ENCODE measurements at places on chromosomes 3 and 15.

GRCh38 chr3:168262887-168263286 lies 167.2 kb upstream of the GOLIM4 start:
- DNase-seq: no peak

GRCh38 chr15:70198441-70199123 lies 100.9 kb upstream of the TLE3 start:
- DNase-seq: no peak

DNA sequence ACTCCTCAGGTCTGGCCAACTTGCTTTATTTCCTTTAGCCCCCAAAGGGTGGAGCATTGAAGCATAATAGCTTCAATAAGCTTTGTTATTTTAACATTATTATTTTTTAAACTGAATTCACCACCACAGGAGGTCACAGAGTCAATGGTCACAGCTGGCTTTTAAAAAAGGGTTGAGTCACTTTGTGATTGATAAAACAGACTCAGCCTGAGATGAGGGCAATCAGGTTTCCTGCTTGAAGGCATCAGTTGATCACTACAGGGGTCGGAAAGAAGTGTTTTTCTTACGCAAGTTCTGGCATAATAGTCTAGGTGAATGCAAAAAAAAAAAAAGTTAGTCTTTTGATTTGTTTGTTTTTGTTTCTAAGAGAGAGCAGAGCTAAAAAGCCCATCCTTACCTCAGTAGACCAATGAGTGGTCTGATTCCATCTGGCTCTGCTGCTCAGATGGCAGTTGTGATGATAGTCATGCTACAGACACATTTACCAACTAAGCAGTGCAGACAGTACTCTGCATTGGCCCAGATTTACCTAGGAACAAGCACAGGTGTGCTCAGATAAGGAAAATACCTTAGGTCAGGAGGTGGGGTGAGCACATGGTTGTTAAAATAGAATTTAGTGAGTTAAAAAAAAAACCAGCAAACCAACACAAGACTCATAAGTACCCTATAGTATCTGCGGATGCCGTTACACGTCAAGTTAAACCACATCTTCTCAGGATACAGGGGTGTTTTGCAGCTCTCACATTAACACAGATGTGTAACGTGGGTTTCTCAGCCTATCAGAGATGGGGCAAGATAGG lies 22.6 kb downstream of the ZNF80 start:
- no peak for DNase-seq

- DNase-seq: no peak
Measured at GRCh38 chr3:83140983-83141382, 1379.5 kb upstream of the GBE1 start.

DNA sequence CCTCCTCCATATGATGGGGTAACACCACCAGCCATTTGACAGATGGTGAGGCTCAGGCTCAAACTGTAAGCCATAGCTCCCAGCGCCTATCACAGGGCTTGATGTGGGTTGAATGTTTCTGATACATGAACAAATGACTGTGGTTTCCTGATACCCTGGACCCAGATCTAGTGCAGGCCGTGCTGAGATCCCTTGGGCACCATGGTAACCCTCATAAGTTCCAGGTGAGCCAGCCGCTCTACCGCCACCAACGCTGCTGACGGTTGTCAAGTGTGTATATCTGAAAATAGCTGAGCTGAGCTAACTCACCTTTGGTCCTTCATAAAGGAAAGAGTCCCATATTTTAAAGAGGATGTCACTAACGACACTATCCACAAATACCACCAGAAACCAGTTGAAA lies 74.5 kb downstream of the TBC1D2B start:
- no peak for DNase-seq

DNA sequence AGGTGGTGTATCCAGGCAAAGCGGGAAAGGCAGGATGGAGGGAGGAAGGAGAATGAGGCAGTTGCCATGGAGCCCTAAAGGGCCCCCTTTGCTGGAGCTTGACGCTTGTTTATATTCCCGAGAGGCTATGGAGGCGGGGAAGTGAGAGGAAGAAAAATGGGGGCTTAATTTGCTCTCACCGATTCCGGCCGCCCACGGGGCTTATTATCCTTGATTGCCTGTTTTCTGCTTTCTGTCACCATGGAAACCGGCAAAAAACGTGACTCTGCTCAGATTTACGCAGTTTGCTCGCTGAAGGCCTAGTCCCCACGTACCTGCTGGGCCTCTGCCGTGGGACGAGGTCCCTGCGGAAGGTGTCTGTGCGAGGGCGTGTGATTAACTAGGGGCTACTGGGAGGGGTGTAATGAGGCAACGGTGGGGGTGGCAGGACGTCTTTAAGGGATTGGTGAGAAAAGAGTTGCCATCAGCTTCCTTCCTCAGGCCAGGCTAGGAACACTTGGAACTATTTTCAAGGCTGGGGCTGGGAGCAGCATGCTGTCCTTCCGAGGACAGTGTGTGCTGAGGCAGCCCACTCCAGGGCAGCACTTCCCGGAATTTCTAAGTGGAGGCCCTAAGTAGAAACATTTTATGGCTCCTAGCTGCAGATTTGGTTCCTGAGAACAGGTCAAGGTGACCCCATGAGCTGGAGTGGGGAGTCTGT lies 110.8 kb upstream of the NDN start:
- DNase-seq: no peak

GRCh38 chr3:124804875-124805274 lies 74.6 kb downstream of the UMPS start:
- DNase-seq: no peak

- DNase-seq: no peak
Measured at GRCh38 chr3:84959470-84960271, 882 bp downstream of the CADM2 start.

DNA sequence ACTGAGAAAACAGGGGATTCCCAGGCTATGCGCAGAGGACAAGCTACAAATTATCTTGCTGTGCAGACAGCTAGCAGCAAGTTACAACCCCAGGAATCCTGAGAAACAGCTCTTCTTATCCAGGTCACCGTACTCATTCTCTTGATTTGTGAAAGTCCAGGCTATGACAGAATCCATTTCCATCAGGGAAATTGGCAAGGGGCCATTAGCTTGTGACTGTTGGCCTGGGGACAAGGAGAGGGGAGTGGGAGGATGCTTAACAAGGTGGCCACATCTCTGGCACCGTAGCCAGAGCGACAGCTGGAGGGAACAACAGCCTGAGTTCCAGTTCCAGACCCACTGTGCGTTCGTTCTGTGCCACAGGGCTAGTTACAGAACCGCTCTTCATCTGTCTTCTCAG lies 44.9 kb upstream of the PLXNA1 start:
- DNase-seq: no peak

- DNase-seq: peak; percentile 82
Measured at GRCh38 chr15:25860885-25861866, 2.0 kb downstream of the ATP10A start.

DNA sequence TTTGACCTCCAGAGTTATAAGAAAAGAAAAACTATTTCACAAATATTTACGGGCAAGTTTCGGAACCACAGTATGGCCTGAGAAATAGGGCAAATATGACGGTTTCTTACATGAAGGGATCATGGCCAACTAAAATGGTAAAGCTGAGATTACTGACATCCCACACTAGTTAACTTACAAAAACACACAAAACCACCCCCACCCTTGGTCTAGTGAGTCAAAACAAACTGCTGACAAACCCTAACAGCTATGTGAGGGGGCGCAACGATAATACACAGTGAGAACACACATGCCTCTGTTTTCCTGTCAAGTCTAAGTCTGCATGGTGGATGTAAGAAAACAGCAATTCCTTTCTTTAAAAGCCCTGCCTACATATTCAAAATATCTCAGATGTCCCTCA lies 32.3 kb downstream of the CBLB start:
- DNase-seq: no peak

- DNase-seq: no peak
Measured at GRCh38 chr3:9866639-9867038, 13.4 kb downstream of the CIDEC start.

DNA sequence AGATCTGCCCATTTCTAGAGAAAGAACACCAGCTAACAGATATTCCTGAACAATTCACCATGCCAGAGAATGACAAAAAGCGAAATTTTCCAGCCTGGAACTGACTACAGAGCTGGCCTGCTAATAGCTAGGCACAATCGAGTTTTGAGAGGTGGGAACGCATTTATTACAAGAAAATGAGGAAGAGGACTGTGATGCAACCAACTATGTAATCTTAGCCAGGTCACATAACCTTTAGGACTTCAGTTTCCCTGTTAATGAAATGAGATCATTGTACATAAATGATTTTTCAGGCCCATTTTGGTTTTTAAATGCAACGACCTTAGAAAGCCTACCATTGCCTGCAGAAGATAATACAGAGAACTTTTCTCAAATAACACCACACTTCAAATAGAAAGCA lies 72.1 kb upstream of the SETMAR start:
- DNase-seq: no peak

GRCh38 chr3:126752303-126753190 lies 48.5 kb downstream of the CHCHD6 start:
- DNase-seq: peak; percentile 81

DNA sequence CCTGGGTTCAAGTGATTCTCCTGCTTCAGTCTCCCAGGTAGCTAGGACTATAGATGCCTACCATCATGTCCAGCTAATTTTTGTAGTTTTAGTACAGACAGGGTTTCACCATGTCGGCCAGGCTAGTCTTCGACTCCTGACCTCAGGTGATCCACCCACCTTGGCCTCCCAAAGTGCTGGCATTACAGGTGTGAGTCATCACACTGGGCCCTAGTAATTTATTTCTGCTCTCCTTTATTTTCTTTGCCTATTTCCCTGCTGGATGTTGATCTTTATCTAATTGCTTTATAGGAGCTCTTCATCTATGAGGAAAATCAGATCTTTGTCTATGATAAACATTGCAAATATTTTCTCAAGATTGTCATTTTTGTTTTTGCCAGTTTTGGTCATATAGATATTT lies 31.7 kb downstream of the UQCC5 start:
- no peak for DNase-seq

DNA sequence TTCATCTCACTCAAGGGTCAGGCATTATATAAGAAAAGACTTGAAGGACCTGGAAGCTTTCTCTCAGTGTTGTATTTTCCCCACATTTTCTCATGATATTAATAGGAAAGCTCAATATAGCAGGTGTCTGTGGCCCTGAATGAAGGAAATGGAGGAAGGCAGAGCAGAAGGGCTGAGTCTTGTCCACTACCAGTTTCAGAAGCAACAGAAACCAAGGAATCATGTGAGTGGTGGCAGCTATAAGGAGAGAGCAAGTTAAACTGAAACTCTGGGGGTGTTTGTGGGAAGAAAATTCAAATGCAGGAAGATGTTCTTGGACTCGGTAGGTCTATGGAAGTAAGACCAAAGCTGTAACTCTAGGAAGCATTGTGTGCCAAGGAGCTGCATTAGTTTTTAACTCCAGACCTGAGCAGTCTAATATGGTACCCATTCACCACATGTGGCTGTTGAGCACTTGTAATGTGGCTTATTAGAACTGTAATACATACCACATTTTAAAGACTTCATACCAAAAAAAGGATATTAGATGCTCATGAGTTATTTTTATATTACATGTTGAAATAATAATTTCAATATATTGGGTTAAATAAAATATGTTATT lies 278.8 kb upstream of the GADL1 start:
- no peak for DNase-seq

DNA sequence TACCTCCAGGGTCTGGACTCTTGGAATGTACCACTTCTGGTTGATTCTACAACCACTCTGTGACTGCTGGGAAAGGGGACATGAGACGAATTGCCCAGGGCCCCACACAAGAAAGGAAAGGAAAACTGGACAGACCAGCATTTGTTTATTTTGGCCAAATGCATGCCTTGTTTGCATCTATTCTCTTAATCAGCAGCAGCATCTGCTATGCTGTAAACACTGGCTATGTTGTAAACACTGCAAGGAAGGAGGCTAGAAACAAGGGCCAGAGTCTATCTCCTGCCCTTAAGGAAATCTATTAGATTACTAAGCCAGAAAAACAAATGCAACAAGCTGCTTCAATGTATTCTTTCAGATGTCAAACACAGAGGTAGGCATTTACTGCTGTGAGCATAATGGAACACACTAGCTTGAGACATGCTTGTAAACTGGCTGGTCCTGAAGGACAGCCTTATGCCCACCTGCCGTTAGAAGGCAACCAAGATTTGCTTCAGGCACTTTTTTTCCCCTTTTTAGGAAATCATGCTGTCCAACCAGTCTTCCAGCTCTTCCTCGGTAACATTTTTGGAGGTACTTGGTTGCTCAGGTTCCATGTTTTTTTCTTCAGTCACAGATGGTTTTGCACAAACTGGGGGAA lies 102.1 kb upstream of the CHRM5 start:
- DNase-seq: no peak

- DNase-seq: no peak
Measured at GRCh38 chr3:66145408-66145733, 75.4 kb upstream of the SLC25A26 start.

DNA sequence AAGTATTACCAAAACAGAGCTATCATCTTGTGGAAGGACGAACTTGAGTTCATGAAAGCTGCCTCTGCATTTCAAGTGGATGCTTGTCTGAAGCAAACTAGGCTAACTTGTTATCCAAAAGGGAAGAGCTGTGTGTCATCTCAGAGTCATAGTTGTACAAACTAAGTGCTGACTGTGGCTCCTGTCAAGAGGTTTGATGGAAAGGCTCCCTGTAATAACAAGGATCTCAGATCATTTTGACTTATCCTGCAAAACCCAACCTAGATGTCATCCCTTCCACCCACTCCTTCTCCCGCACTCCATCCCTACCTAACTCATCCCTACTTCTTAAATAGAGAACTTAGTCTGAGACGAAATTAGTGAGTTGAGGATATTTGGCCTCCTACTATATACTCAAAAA lies 110.8 kb downstream of the NR2E3 start:
- DNase-seq: no peak

DNA sequence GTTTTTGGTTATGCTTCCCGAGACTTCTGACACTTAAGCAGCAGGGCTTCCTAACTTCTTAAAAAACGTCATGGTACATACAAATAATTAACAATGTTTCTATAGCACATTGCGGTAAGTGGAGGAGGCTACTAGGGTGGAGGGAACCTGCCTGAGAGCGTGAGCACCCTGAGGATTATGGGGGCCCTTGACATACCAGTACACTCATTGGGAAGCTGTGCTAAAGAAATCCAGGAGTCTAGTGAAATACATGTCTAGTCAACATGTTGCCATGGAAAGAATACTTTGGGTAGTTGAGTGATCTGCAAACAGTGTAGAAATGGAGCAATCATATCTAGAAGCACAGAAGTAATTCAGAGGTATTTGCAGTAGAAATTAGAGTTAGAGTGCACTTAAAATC lies 39.2 kb upstream of the MAPKBP1 start:
- DNase-seq: no peak

- DNase-seq: no peak
Measured at GRCh38 chr3:129829640-129830039, 63.9 kb downstream of the TMCC1 start.

DNA sequence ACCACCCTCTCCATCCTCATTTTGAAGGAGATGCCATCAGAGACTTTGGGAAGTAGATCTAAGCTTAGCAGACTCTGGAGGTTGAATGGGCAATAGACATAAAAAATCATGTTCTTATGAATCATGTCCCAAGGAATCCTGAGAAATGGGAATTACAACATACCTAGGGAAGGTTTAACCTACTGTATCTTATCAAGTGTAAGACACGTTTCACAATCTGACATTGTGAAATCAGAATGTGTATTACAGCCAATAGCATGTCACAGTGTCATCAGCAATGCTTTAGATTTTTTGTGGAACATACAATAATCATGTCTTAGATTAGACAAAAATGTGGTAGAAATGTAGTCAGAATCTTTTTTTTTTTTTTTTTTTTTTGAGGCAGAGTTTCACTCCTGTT lies 332.4 kb upstream of the TLE3 start:
- no peak for DNase-seq

GRCh38 chr15:88635318-88635717 lies 3.5 kb upstream of the ISG20 start:
- no peak for DNase-seq

- DNase-seq: no peak
Measured at GRCh38 chr3:4730719-4731118, 237.6 kb downstream of the ITPR1 start.
